ENCODE measurements at places on chromosomes 2 and 18.

- DNase-seq, result no peak
Measured at GRCh38 chr2:183349091-183349490, 224.8 kb downstream of the NUP35 start.

DNA sequence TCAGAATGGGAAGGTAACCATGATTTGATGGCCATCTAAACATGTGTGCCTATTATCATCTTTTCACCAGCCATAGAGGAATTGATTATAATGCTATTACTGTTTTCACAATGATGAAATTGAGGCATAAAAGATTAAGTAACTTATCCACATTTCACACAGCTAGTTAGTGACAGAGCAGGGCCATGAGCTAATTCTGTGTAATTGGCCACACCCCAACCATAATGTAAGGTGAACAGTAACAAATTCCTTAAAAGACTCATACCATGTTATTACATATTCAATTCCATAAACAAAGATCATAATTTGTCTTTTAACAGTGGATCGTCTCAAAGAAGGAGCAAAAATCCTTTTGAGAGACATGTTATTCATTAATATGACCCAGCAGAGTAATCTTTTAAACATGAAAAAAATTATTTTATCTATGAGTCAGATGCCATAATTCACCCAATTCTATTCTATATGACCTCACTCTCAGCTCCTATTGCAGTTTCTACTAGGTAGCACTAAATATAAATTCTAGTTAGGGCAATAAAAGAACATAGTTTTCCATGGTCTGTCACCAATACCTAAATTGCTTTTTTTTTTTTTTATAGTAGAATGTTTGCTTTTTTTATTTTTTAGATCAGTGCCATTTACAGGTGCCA lies 475.8 kb upstream of the SLC39A10 start:
- DNase-seq, result no peak

DNA sequence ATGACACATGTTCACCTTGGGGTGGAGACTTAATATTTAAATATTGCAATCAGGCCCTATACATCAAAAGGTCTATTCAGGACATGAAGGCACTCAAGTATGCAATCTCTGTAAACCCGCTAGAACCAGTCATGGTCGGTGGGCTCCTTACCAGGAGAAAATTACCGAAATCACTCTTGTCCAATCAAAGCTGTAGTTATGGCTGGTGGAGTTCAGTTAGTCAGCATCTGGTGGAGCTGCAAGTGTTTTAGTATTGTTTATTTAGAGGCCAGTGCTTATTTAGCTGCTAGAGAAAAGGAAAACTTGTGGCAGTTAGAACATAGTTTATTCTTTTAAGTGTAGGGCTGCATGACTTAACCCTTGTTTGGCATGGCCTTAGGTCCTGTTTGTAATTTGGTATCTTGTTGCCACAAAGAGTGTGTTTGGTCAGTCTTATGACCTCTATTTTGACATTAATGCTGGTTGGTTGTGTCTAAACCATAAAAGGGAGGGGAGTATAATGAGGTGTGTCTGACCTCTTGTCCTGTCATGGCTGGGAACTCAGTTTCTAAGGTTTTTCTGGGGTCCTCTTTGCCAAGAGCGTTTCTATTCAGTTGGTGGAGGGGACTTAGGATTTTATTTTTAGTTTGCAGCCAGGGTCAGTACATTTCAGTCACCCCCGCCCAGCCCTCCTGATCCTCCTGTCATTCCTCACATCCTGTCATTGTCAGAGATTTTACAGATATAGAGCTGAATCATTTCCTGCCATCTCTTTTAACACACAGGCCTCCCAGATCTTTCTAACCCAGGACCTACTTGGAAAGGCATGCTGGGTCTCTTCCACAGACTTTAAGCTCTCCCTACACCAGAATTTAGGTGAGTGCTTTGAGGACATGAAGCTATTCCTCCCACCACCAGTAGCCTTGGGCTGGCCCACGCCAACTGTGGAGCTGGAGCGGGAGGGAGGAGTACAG lies 108.1 kb downstream of the XRCC5 start:
- no peak for DNase-seq

DNA sequence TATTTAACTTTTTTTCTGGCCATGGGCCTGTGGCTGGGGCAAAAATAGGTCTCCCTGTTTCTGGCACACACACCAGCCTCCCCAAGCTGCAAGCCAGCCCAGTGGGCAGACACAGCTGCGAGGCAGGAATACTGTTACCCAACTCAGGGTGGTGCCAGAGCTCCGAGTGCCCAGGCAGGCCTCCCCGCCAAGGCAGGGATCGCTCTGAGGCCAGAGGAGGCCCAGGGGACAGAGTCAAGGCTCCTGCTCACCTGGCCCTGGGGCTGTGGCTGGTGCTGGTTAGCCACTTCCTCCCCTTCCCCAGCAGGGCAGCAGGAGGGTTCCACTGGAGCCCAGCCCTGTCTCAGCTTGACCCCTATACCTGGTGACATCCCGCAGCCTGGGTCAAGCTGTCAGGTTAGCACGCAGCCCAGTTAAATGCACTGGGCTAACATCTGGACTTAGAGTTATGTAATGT lies 67.1 kb upstream of the EPAS1 start:
- no peak for DNase-seq

- no peak for DNase-seq
Measured at GRCh38 chr18:41789001-41789400, 166.0 kb upstream of the PIK3C3 start.

GRCh38 chr2:150126143-150126740 lies 361.2 kb downstream of the RND3 start:
- DNase-seq, result no peak

- DNase-seq, result no peak
Measured at GRCh38 chr2:216607277-216607560, 26.0 kb upstream of the IGFBP2 start.

DNA sequence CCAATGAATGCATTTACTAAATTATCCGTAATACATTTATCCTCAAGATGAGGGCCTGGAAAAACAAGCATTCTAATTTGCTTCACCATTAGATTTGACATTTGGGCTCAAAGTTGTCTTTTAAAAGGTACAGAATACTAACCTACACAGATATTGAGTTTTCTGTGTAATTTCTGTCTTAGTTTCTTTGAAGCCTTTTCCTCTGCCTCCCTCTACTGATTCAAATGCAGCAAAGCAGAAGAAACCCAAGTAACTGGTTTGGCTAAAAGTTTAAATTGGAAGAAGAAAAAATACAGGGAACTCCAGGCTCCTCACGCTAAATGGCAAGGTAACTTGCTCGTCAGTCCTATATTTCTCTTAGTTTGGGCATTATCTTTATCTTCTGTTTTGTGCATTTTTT lies 53.3 kb upstream of the SLC5A7 start:
- DNase-seq, result no peak

GRCh38 chr18:58139459-58140386 lies 95.7 kb downstream of the NEDD4L start:
- no peak for DNase-seq

DNA sequence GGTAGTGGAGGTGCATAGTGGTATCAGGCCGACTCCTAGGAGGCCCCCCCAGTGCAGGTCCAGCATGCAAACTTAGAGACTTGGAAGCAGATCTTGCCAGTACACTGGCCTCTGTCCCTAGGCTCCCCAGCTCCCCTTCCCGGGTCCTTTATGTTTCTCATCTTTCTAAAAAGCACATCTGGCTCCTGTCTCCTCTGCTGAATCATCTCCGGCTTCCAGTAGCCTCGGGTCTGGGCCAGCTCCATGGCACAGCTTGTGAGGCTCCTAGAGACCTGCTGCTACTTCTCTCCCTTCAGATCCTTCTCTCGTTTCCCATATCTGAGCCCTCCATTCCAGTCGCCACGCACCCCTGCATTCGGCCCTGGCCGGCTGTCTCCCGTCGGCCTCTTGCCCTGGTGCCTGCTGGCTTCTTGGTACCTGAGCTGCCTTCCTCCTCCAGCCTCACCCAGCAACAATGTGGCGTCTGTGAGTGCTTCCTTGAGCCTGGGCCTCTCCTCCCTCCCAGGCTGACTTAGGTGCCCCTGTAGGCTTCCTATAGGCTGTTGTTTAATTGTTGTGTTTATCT lies 6.6 kb downstream of the TRAF3IP1 start:
- DNase-seq, result no peak

DNA sequence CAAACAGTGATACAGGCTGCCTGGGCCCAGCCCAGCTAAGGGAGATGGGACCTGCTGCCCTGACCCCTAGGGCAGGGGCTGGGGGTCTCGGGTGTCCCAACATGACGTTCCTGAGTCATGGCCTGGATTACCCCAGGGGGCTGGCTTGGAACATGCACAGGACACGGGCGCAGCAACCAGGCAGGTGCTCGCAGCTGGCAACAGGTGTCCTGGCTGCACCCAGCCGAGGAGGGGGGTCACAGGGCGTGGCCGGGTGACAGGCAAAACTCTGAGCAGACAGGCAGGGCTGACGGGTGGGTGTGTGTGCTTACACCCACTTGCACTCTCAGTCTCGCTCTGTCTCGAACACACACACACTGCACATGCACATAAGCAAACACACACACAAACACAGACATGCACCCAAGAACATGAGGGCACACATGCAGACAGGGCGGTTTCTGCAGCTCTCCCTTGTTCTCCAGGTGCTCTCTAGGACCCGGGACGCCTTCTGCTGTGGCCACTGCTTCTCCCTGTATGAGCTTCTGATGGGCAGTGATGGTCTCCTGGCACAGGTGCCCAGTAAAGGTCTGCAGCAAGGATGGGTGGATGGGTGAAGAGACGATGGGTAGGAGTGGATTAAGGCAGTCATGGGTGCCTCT lies 33.7 kb upstream of the TAF1B start:
- no peak for DNase-seq

DNA sequence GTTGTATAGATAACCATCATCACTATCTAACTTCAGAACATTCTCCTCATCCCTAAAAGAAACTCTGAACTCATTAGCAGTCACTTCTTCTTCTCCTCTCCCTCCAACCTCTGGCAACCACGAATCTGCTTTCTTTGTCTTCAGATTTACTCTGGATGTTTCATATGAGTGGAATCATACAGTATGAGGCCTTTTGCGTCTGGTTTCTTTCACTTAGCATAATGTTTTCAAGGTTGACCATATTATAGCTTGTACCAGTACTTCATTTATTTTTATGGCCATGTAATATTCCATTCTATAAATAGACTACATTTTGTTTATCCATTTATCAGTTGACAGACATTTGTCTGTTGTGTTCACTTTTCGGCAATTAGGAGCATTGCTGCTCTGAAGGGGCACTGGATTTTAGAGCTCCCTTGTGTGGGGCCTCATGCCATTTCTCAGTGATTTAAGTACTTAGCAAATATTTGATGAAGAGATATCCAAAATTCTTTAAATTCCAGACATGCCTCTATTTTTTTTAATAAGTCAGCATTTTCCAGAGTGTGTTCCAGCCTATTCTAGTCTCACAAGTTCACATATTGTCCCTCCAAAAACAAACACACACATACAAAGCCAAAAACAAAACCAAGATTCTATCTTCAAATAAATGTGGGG lies 22.5 kb upstream of the MAP3K20 start:
- no peak for DNase-seq

- DNase-seq, result no peak
Measured at GRCh38 chr2:135817951-135818350, 19.0 kb downstream of the LCT start.

DNA sequence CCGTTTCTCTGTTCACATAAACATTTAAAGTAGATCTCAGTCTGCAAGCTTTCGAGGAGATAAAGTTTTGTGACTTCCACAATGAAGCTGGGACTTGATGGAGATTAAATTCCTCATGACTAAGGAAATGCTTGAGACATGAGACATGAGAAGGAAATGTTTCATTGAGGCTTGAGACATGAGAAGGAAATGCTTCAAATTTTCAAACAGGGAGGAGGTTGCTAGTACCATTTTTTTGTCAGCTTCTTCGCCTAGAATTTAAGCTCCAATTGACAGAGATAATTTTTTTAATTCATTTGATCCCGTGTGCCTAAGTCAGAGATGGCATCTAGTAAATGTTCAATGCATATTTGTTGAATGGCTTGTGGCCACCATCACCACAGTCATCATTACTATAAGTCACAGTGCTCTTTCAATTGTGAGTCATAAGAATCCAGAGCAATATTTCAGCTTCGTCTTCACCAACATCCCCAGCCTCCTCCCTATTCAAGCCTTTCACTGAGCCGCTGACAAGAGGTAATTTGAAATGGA lies 543 bp upstream of the MARCHF4 start:
- no peak for DNase-seq

DNA sequence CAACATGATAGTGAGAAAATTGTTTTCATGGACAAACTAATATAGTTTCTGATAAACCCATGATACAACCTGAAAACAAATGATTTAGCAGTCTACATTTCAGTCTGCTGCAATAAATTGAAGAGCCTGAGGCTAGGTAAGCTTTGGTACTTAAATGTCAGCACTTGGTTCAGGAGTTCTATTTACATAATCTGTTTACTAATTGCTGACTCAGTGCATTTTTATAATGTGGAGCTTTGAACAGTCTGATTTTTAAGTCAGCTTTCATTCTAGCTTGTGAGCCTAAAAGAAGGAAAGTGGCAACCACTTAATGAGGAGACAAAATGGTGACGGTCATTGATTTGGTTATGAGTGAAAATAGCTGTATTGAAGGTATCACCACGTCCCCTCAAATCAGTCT lies 488.6 kb downstream of the CPS1 start:
- DNase-seq, result no peak

DNA sequence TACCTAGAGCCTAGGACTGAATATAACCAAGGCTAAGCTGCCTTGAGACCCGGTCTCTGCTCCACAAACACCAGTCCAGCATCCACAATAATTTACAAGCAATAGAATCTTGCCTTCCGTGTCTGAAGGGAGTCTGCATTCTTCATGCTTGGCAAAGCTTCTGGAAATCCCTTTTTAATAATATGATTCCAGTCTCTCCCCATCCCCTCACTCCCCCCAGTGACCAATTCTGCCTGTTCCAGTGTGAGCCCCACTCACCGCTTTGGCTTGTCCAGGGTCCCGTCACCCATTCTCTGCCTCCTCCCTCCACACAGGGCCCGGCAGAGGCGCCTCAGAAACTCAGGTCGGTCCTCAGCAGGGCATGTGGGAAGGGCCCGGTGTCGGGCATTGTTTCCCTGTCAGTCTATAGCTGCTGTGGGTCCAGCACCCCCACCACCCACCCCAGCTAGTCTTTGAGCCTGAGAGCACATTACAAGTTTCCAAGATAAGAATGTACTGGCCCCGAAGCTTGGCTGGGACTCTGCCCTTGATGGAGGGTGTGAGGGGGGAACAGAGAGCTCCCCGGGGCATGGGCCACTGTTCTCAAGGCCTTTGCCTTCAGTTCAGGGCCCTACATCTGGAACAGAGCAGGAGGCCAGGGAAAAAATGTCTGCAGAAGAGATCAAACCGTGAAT lies 129.7 kb upstream of the MYCN start:
- no peak for DNase-seq

- DNase-seq, result no peak
Measured at GRCh38 chr18:31603315-31603714, 11.6 kb downstream of the TTR start.

Measured in HEK293T (cell line).